ENCODE measurements at places on chromosomes 12 and 14.

- peak; percentile 19 for DNase-seq
These were observed 45.6 kb downstream of the STAB2 start for GRCh38 chr12:103632554-103633216.

DNA sequence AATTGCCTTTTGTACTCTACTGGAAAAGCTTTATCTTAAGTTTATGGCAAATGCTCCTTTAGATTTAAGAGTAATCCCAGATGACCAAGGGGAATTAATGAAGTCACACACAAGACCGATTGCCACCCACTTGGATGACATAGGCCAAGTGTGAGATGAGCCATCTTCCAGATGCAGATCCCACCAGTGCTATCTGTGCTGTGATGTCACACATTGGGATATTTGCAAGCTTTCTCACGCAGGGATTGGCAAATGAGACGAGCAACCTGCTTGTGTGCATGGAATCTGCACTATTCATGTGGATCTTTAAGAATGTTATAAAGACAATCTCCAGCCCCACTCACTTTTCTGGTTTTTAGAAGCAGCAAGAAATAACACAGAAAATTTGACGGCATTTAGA, 602.1 kb upstream of the TMEM132C start:
- no peak for DNase-seq

DNA sequence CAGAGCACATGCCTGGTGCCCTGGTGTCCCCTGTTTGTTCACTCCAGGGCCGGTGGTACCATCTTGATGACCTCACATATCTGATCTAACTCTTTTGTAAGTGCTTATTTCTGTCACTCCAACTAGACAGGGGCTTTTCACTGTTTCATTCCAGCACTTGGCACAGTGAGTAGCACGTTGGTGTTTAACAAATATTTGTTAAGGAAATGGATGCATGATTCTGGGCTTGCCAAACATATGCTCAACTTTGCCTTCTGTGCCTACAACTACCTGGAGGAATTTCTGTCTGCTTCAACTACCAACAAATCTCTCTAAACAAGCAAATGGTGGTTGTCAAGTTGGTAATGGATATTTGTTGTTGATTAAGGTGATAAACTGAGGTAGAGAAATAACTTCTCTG, 31.6 kb downstream of the PDE6H start:
- DNase-seq = no peak

- DNase-seq = no peak
These were observed 176.4 kb upstream of the TMTC1 start for GRCh38 chr12:29960122-29960521.

- no peak for DNase-seq
These were observed 90.9 kb downstream of the ACTN1 start for GRCh38 chr14:68888025-68888850.

DNA sequence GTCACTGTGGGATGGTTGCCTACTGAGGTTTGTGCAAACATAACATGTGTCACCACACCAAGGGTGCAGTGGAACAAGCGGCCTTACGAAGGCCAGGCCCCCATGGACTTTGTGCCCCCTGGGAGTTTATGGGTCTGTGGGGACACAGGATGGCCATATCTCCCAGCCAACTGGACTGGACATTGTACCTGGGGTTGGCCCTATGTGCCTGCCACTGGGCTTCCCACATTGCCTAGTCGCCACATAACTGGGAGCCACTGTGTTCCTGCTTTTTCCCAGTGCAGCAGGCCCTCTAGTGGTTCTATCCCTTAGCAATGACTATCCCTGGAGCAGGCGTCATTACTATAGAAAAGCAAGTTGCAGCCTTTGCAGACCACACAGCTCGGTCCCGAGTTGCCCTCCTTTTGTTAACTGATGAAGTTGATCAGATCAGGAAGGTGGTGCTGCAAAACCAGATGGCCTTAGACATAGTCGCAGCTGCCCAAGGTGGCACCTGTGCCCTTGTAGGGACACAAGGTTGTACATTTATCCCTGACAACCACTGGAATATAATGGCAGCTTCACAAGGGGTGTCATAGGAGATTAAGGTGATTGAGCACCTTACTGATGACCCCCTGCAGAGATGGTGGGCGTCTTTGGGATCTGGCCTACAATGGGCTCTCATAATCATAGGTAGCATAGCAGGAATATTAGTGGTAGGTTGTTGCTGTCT, 15.2 kb upstream of the RNASE12 start:
- DNase-seq = no peak

DNA sequence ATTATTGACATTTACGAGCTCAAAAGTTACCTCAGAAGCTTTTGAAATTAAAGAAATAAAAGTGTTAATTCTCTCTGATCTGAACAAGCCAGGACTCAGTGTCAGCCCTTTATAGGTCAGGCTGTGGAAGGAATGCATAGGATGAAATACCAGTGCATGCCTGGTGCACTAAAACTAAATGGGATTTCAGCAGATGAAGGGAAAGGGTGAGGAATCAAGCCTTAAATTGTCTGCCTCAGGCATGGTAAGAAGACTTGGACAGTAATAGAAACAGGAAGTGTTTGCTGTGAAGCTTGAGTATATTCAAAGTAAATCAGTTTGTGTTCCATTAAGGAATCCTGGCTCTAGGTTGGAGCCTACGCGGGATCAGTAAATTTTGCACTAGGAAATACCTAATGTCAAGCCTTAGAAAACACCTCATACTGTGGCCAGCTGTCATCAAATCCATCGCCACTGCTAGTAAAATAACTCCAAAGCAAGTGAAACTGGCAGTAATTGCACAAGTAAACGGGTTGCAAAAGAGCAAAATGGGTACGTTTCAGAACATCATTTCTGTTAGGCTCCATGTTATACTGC, 76.3 kb downstream of the PDE3A start:
- no peak for DNase-seq

GRCh38 chr14:25247609-25248008, 197.7 kb upstream of the STXBP6 start:
- DNase-seq = no peak

DNA sequence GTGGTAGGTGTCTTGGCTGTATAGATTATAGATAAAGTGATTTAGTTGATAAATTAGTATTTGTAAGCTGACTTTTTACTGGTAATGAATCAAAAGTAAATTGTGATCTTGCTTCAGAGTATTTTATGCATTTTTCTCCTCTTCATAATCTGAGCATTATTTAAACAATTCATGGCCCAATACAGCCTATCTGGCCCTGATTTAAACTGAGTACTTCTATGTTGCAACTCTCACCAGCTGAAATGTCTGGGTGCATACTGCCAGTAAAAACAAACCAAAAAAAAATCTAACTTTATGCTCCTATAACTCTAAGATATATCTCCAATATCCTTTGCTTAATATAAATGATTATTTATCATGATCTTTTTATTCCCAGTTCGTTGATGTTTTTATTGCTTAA, 86.6 kb downstream of the MIA2 start:
- no peak for DNase-seq

GRCh38 chr12:5440978-5441377, 9.1 kb downstream of the NTF3 start:
- no peak for DNase-seq

- no peak for DNase-seq
These were observed 28.2 kb upstream of the AMIGO2 start for GRCh38 chr12:47107926-47108325.

GRCh38 chr12:47473091-47473490, 232.7 kb downstream of the RPAP3 start:
- no peak for DNase-seq

DNA sequence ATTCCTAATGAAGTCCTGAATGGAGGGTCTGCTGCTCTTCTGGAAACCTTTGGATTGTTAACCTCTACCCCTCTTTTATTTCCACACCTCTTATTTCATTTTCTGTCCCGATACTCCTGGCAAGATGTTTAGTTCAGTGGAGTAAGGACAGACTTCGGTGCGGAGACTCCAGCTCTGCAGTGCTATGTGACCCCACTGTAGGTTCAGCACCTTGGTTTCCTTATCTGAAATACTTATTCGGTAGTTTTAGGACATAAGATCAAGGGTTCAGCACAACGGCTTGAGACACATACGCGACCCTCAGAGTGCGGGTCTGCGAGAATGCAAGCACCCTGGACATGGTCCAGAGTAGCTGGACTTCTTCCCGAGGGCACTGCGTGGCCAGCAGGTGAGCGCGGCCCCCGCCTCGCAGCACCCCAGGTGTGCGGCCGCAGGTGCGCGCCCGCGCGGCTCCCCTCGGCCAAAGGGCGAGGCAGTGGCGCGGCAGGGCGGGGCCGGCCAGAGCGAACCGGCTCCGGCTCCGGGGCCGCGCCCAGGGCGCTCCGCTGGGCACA, 465 bp upstream of the FGD4 start:
- DNase-seq = no peak

- DNase-seq = peak; percentile 7
These were observed 349.7 kb downstream of the ATP23 start for GRCh38 chr12:58291106-58291505.

DNA sequence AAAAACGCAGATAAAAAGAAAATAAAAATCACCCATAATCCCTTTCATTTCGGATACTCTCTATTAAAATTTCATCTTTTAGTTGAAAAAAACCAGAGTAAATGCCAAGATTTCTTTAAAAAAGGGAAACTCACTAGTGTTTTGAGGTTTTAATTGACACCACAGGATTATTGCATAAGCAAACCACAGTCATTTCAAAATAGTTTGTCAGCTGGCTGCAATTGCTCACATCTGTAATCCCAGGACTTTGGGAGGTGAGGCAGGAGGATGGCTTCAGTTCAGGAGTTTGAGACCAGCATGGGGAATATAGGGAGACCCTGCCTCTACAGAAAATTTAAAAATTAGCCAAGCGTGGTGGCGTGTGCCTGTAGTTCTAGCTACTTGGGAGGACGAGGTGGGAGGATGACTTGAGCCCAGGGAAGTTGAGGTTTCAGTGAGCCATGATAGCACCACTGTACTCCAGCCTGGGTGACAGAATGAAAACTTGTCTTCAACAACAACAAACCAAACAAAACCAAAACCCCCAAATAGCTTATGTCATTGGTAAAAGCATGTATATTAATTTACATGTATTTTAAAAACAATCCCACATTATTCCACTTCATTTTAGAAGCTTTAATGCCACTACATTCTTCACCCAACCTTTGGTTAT, 48.8 kb downstream of the SYNE2 start:
- no peak for DNase-seq

- DNase-seq = no peak
These were observed 7.3 kb downstream of the CIPC start for GRCh38 chr14:77105145-77105939.

DNA sequence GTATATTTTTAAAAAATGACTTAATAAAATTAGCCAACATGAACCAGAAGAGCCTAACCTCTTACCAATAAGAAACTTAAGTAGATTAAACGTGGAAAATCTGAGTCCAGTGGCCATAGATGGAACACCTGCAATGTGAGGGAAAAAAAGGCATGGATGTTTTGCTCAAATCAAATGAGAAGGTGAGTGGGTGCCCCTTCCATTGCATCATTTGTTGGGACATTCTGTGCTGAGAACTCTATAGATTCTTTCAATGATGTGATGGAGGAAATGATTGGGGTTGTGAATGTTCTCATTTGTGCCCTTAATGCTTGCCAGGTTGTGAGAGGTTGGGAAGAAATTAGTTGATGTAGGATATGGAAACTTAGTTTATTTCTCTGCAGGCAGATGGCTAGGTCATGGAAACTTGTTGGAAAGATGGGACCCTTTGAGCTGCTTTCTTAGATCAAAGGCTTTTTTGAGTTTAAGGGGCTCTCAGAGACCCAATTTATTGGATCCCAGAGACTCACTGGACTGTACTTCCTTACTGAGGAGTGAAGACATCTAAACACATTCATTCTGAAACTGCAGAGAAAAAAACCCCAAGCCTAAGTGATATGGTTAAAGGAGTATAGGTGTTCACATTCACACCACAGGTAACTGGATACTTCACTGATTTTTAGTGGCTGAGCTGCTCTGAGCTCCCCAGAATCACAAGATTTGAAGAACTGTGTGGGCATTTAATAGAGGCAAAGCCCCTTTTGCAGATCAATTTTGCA, 95.9 kb downstream of the DACT1 start:
- DNase-seq = no peak

GRCh38 chr12:54059668-54060067, 6.0 kb downstream of the HOXC4 start:
- DNase-seq = no peak

- no peak for DNase-seq
These were observed 56.3 kb downstream of the SLC6A15 start for GRCh38 chr12:84856156-84856900.

- DNase-seq = no peak
These were observed 81.0 kb upstream of the MED13L start for GRCh38 chr12:116358536-116358892.
